Activated T-helper 1 cell treated with Interleukin-2 at 50 U/mL for 16 hours (primary cell): ENCODE measurements at places on chromosomes 2 and 18.

GRCh38 chr18:22221350-22221749, 52.0 kb downstream of the GATA6 start:
- no peak for DNase-seq

GRCh38 chr2:48844417-48845155, 89.1 kb upstream of the LHCGR start:
- no peak for DNase-seq

DNA sequence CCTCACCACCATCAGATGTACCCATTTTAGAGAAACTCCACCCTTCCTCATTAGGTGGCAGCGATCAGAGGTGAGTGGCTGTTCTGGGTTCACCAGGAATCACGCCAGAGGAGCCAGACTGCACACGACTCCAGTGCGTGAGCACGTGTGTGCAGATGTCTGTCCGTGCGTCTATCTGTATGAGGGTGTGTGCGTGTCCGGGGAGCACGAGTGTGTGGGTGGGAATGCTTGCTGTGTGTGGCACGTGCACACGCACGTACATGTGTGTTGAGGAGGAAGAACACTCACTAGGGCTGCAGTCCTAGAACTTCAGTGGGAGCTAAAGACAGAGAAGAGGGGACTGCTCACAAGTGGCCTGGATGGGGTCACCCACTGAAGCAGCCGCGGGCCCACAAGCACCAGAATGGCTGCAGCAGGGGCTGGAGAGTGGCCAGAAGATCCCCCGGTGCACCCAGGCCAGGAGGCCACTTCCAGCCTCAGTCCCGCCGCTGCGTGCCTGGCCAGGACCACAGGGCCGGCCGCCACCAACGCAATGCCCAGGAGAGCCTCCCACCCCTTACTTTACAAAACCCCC, 13.9 kb downstream of the HDAC4 start:
- no peak for DNase-seq

GRCh38 chr18:50870138-50870845, 8.6 kb upstream of the ME2 start:
- no peak for DNase-seq

DNA sequence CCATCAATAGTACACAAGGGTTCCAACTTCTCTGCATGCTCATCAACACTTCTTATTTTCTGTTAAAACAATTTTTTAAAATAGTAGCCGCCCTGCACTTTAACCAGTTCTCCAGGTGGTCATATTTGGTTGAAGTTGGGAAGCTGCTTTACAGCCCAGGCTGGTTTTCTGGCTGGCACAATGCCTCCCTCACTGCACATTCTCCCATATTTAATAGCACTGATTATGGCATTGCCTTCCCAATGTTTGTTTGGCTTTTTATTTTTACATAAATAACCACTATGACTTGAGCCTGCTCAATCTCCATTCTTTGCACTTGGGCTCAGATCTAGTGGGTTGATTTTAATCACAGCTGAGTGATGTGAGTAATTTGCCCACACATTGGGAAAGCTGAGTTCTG, 111.9 kb upstream of the MAP4K3 start:
- DNase-seq = no peak

- DNase-seq = no peak
Measured at GRCh38 chr2:70785137-70785911, 5.1 kb downstream of the FIGLA start.

DNA sequence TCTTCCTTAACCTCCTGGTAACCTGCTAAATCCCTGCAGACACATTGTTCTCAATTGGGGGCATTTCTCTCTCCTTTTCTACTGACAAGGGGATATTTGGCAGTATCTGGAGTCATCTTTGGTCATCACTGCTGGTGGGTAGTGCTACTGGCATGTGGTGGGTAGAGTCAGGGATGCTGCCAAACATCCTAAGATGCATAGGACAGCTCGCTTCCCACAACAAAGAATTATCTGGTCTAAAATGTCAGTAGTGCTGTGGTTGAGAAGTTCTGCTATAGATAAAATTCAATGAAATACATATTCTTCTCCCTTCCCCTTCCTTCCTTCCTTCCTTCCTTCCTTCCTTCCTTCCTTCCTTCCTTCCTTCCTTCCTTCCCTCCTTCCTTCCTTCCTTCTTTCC, 18.7 kb upstream of the LHCGR start:
- DNase-seq = no peak

- no peak for DNase-seq
Measured at GRCh38 chr2:119702203-119702917, 23.4 kb downstream of the TMEM177 start.

- DNase-seq = no peak
Measured at GRCh38 chr2:101850450-101850849, 141.3 kb upstream of the IL1R2 start.

GRCh38 chr2:43298500-43298899, 72.1 kb upstream of the ZFP36L2 start:
- DNase-seq = no peak

DNA sequence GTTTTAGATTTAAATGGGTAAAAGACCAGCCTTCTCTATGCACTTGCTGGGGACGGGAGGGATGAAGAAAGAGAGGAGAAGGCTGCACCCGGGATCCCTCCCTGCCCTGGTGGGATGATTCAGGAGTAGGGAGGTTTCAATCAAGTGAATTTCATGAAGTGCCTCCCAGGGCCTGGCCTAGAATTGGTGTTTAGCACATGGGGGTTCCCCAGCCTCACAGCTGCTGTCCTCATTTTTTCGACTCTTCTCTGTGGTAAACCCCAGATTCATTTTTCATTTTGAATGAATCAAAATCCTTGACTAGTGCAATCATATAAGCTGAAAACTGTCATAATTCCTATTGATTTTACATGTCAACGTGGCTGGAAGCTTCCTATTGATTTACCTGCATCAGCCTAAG, 81.1 kb downstream of the LPIN1 start:
- DNase-seq = no peak

- DNase-seq = no peak
Measured at GRCh38 chr18:23938043-23938756, 76.4 kb upstream of the TTC39C start.

GRCh38 chr2:142069251-142069888, 61.4 kb downstream of the LRP1B start:
- DNase-seq = no peak

DNA sequence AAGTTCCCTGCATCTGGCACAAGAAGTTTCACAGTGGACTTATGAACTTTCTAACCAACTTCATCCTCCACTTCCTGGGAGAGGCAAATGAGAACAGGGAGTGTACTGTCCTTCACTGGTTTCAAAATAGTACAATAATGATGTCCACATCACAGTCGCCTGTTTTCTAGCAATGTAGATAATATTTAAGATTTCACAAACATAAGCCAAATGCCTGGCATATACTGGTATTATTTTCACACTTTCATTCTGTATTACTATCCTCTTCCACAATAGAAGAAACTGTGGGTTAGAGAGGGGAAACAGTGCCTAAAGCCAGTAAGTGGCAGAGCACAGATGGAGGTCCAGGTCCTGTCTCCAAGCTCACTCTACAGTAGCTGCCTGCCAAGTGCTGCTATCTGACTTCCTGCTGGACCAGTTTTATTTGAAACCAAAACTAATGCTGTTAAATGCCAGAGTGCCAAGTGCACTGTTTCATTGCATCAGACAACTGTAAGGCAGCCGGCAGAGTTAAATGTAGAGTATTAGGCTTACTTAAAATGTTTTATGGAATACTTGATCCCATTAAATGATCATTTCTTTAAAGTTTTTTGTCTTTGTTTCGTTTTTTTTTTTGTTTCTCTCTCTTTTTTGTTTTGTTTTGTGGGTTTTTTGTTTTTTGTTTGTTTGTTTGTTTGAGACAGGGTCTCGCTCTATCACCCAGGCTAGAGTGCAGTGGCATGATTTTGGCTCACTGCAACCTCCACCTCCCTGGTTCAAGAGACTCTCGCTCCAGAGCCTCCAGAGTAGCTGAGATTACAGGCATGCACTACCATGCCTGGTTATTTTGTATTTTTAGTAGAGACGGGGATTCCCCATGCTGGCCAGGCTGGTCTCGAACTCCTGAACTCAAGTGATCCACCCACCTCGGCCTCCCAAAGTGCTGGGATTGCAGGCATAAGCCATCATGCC, 15.1 kb downstream of the COBLL1 start:
- DNase-seq = no peak

GRCh38 chr18:32576296-32576916, 105.7 kb upstream of the GAREM1 start:
- no peak for DNase-seq

DNA sequence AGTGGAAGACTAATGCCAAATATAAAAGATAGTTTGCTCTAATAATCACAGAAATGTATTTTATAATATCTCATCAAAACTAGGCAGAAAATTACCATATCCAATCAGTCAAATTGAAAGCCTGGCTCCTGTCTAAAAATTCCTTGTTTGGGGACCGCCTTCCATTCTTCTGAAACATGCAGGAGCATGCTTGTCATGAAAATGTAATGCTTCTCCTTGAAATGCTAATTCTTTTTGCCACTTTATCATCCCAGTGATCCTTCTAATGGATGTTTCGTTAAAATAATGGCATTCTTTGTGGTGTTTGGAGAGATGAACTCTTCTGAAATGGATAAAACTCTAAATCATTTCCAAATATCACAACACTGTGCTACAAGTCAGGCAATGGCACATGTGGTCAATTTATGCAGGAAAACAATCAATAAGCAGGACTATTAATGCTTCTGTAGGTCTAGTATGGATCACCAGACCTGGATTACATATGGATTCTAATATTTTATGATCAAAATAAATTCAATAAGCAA, 1039.1 kb upstream of the NXPH2 start:
- DNase-seq = no peak
